Muscle of arm (tissue), 14 donors: ENCODE measurements at places on chromosomes 12 and 14. TPM values are rescaled to one million over a fixed set of nuclear protein-coding genes. Genes with fewer than 3 reads are reported as not detected.

- no peak for DNase-seq
These were observed 3.4 kb upstream of the AP1G2 start for GRCh38 chr14:23570806-23571483.

Gene POP5
- 24.0 TPM for polyA plus RNA-seq

DNA sequence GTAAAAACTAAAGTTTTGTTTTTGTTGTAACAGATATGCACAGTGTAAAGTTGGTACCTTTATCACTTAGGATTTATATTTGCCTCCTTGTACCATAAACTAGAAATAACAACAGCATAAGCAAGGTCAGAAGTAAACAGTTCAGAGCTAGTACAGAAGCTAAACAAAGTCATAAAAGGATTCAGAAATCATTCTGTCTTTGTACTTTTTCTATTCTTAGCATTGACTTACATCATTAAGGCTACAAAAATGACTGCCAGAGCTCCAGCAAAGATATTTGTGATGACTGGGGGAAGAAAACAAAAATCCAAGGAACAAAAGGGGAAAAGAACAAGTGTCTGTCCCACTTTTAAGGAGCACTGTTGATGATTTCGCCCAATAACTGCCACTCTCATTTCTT lies 347.2 kb downstream of the CCDC91 start:
- DNase-seq: no peak

- DNase-seq: no peak
These were observed 30.6 kb upstream of the FICD start for GRCh38 chr12:108484431-108484830.

Gene CCDC184
- not detected for polyA plus RNA-seq

DNA sequence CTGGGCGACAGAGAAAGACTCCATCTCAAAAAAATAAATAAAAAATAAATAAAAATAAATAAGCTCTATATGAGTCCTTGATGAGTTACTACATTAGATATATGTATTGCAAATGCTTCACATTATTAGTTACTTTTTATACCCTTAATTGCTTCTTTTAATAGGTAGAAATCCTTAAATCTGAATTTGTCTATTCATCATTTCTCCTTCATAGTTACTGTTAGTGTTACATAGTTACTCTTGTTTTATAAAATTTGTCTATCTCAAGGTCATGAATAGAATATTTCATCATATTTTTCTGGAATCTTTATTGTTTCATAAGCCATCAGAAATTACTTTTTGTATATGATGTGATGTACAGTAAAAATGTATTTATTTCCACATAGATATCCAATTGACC lies 1624.8 kb upstream of the FLRT2 start:
- no peak for DNase-seq

Gene ADAM20
- polyA plus RNA-seq: not detected

Gene VAMP1
- 25.7 TPM for polyA plus RNA-seq
